Activated CD4-positive, CD25-positive, alpha-beta regulatory T cell treated with anti-CD3 and anti-CD28 coated beads, Interleukin-2, amount 50 U/mL, for 72 hours (primary cell): ENCODE measurements at places on chromosomes 4 and X.

DNA sequence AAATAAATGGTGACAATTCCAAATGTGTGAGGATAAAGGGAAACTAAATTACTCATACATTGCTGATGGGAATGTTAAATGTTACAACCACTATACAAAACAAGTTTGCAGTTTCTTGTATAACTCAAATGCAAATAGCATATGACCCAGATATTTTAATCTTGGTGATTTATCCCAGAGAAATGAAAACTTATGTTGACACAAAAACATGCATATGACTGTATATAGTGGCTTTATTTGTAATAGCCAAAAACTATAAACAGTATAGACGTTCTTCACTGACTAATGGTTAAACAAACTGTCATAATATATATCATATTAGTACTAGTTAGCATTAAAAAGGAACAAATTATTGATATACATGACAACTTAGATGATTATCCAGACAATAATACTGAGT is 619.2 kb downstream of the PDHA2 start:
- no peak for DNase-seq

DNA sequence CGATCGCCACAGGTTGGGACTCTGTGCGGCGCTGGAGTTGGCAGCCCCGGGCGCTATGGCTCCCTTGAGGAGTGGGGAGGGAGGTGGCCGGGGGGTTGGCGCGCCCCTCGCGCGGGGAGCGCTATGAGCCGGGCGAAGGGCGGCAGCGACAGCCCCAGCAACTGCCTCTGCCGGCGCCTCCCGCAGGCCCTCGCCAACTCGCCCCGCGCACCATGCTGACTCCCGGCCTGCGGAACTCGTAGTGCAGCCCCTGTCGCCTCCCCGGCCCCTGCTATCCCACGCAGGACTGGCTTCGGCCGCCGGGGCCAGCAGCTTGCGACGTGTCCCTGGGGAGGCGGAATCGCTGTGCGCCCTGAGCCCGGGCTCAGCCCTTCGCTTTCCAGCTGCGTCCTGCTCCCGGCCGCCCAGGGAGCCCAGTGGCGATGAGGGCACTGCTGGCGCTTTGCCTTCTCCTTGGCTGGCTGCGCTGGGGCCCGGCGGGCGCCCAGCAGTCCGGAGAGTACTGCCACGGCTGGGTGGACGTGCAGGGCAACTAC is 415 bp downstream of the SHISA3 start:
- DNase-seq, result no peak

DNA sequence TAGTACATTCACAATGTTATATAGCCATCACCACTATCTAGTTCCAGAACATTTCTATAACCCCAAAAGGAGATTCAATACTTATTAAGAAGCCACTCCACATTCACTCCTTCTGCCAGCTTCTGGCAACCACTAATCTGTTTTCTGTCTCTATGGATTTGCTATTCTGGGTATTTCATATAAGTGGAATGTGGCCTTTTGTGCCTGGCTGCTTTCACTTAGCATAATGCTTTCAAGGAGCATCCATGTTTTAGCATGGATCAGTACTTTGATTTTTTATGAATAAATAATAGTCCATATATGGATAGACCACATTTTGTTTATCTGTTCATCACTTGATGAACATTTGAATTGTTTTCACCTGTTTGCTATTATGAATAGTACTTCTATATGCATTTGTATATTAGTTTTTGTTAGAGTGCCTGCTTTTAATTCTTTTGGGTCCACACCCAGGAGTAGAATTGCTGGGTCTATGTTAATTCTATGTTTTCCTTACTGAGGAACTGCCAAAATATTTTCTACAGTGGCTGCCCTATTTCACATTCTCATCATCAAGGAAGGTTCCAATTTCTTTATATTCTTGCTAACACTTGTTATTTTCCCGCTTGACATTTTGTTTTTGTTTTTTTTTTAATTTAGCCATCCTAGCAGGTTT is 16.6 kb upstream of the SMIM9 start:
- DNase-seq, result no peak

- DNase-seq, result no peak
Observed at GRCh38 chr4:127868196-127868595, 12.5 kb upstream of the PLK4 start.

DNA sequence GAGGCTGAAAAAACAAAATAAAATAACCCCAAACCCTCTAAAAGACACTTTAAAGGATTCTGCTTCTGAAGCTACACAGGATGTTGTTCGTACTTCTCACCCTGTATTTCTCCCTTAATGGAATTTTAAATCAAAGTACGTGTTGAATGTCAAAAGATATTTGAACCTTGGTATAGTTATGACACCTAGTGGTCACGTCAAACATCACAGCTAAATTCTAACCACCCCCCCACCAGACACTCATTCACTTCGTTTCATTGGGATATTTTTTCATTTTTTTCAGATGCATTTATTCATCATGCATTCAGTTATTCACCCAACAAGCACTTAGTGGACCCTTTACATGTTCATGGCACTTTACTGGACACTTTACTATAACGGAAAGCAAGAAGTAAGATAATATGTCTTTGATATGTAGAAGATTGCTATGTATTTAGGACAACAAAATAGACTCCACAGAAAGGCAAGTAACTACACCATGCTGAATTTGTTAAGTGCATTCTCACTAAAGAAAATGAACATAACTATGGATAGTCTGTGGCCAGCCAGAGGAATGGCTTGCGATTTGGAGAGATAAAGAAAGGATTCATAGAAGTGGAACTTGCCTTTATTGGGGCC is 62.5 kb upstream of the GPR174 start:
- no peak for DNase-seq

DNA sequence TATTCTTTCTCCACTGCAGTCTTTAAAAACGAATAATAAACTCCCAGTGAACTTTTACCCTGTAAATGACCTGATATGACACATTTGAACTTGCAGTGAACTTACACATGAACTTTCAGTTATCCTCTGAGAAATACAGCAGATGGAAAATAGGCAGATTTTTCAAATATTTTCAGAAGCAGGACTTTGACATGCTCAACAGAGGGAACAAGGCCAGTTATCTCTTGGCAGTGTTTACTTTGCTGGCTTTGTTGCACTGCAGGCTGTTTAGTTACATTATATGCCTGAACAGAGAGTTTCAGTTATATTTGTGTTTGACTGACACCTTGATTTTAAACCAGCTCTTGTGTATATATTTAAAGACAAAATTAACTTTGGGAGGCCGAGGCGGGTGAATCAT is 47.6 kb upstream of the FGG start:
- DNase-seq, result no peak

GRCh38 chrX:44244008-44244407 is 99.5 kb downstream of the EFHC2 start:
- no peak for DNase-seq

DNA sequence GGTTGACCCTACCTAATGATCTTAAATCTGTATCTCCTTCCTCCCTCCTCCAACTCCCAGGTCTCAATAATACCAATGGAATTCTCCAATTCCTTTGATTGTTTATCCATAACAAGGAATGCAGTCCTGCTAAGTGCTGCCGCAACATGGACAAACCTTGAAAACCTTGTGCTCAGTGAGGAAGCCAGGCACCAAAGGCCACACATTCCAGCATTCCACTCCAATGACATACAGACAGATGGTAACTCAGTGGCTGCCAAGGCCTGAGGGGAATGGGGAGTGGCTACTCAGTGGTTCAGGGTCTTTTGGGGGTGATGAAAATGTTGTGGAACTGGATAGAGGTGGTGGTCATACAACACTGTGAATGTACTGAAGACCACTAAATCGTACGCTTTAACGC is 10.4 kb downstream of the HAUS7 start:
- no peak for DNase-seq

- DNase-seq, result no peak
Observed at GRCh38 chr4:10587697-10588096, 96.9 kb downstream of the CLNK start.

DNA sequence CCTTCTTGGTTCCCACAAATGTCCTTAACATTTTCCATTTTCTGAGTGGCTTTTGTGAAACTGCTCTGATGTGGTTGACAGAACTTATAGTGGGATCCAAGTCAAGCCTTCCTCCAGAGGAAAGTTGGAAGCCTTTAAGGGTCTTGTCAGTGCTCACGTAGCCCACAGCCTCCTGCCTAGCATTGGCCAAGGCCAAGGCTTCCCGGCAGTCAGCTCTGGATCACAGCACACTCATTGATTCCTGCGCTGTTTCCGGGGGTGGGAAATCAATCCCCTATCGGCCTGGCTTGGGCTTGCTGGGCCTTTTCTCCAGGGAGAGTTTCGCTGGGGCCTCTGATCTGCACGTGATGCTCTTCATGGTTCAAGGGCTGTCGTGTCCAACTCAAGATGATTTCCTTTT is 76.1 kb downstream of the SLC9A6 start:
- DNase-seq, result no peak

GRCh38 chrX:45771114-45771513 is 570.4 kb upstream of the DIPK2B start:
- DNase-seq, result no peak

GRCh38 chr4:168199260-168199957 is 107.1 kb downstream of the ANXA10 start:
- no peak for DNase-seq
